NCI-H1417 treated with DMSO at 0.1 percent for 48 hours (cell line): ENCODE measurements at places on chromosomes 7 and 10.

- no peak for DNase-seq
Measured at GRCh38 chr10:133415752-133416151, 8.7 kb downstream of the SPRN start.

GRCh38 chr7:105896407-105896911 is 20.1 kb upstream of the ATXN7L1 start:
- peak; percentile 90 for DNase-seq

- no peak for DNase-seq
Measured at GRCh38 chr7:114419441-114420272, 5.0 kb downstream of the FOXP2 start.

GRCh38 chr7:157475095-157475494 is 138.3 kb downstream of the DNAJB6 start:
- no peak for DNase-seq

DNA sequence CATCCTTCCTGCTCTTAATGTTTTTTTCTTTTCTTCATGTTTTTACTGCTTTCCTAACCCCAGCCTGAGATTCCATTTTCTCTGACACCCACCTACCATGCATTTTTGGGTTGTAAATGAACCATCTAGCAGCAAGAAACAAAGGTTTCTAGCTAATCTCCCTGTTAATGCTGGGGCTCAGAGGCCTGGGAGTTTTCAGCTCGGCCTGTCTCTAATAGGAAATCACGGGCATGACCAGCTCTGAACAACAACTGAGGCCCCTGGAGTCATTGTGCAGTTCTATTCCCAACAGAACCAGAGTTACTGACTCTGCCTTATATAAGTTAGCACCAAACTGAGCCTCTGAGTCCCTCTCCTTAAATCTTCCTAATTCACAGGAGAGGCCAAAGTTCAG is 134.8 kb downstream of the CFAP58 start:
- no peak for DNase-seq

GRCh38 chr7:108267615-108268014 is 137.5 kb upstream of the LAMB4 start:
- no peak for DNase-seq

- no peak for DNase-seq
Measured at GRCh38 chr7:104878577-104878976, 135.4 kb upstream of the KMT2E start.

DNA sequence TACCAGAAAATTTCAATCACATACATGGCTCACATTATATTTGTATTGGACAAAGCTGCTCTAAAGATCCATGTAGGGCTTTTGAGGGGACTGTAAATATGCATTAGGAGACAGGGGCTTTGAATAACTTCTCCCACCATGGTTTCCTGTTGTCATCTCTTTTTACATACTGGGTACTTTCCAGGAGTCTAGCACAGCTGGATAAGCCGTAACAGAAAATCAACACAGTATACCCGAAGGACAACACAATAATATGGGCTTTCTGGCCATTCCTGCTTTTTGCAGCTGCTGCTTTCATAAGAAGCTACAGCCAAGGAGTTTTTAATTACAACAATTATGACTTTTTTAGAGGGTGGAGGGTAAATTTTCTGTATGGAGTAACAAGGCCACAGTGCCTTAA is 63.4 kb upstream of the SRPK2 start:
- no peak for DNase-seq

DNA sequence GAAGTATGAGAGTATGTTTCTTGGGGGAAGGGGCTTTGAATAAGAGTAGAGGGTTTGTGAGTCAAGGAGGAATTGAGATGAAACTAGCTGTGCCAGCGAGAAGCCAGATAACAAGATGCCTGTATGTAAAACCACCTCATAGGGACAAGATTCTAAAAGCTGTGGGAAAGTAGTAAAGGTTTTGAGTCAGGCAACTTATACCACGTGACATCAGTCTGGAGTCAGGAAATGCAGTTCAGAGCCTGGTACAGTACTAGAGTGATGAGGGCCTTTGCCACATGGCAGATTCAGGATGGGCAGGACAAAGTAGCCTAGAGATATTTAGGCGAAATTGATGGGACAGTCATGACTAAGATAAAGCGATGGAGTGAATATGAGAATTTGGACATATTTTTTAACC is 140.2 kb upstream of the PLXDC2 start:
- no peak for DNase-seq

- DNase-seq, result no peak
Measured at GRCh38 chr10:1872151-1872726, 134.9 kb upstream of the ADARB2 start.

DNA sequence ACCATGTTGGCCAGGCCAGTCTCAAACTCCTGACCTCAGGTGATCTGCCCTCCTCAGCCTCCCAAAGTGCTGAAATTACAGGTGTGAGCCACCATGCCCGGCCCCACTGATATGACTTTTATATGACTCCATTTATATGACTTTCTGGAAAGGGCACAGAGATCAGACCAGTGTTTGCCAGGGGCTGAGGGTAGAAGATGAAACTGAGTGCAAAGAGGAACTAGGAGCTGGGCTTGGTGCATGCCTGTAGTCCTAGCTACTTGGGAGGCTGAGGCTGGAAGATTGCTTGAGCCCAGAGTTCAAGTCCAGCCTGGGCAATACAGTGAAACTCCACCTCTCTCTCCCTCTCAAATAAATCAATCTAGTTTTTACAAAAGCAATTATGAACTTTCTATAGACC is 7.5 kb downstream of the BRAF start:
- DNase-seq, result no peak

DNA sequence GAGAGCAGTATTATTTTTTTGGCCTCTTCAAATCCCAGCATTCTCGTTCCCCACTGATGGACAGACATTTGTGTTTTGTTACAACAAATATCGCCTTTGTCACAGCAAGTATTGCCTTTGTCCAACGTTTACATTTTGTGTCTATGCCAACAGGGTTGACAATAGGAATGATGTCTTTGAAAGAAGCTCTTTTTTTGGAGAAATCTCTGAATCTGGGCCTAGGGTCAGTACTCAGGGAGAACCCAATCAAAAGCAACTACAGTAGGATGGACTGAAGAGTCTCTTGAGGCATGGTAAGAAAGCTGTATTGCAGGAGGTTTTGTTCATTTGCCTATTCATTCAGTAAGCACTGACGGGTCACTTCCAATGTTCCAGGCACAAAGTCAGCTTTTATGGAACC is 57.7 kb upstream of the KLF14 start:
- no peak for DNase-seq

DNA sequence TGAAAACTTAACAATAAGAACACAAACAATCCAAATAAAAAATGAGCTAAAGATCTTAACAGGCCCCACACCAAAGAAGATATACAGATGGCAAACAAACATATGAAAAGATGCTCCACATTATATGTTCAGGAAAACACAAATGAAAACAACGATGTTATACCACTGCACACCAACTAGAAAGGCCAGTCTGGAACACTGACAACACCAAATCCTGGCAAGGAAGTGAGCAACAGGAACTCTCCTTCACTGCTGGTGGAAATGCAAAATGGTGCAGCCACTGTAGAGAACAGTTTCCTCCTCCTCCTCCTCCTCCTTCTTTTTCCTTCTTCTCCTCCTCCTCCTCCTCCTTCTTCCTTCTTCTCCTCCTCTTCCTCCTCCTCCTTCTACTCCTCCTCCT is 12.2 kb upstream of the NCAPG2 start:
- DNase-seq, result no peak

GRCh38 chr7:82481499-82482097 is 38.0 kb upstream of the CACNA2D1 start:
- peak; percentile 15 for DNase-seq

DNA sequence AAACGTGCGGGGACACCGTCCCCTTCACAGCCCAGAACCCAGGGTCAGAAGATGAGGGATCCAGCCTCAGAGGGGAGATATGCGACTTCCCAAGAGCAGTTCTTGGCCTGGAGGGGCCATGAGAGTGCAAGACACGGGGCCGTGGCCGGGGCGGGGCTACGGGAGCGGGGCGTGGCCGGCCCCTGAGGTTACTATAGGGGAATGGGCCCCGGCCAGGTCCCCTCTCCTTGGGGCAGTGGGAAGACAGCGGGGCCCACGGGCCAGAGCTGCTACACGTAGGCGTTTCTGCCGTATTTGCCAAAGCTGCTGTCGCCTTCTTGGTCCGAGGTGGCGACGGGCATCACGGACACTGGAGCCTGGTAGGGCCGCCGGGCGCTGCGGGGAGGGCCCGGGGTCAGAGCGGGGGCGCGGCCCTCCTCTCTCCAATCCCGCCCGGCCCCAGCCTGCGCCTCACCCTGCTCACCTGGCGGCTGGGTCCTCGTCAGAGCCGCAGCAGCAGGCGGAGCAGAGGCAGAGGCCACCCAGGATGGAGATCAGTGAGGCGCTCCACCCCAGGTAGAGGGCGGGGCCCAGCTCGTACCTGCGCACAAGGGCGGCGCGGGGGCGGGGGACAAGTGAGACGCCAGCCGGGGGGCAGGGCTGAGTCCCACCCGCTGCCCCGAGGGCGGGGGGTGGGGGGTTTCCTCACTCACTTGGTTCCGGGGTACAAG is 5.3 kb downstream of the CLDN15 start:
- DNase-seq, result no peak
